T-helper 2 cell (primary cell): ENCODE measurements at places on chromosomes 4 and X.
A peak's percentile ranks its signal among the peaks of the same experiment; 100 is the strongest.

GRCh38 chrX:150364347-150365050, 1.4 kb downstream of the MAMLD1 start:
- peak; percentile 18 for DNase-seq

- DNase-seq = no peak
These were observed 30.6 kb upstream of the CTSO start for GRCh38 chr4:155984106-155984797.

- DNase-seq = no peak
These were observed 10.7 kb downstream of the TLR3 start for GRCh38 chr4:186079694-186080093.

DNA sequence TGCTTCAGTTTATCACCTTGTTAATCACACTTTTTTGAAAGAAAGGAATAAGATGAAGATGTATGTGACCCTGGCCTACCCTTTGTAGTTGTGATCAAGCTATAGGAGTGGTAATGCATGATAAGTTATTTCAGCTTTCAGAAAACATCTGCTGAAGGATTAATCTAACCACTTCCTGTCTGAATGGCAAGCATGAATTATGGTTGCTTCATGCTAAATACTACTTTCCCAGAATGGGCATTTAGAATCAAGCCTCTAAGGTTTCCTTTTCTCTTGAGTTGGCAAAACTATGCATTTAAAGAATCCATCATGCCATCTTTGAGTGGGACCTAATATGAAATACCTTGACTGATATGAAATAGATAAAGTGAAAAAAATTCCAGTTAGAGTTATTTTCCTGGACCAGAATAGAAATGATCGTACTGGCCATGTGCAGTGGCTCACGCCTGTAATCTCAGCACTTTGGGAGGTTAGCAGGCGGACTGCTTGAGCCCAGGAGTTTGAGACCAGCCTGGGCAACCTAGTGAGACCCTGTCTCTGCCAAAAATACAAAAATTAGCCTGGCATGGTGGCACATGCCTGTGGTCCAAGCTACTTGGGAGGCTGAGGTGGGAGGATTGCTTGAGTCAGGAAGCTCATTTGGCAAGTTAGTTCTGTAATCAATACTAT, 59.1 kb downstream of the ANXA3 start:
- DNase-seq = no peak

GRCh38 chrX:3728454-3728853, 15.0 kb upstream of the PRKX start:
- no peak for DNase-seq

DNA sequence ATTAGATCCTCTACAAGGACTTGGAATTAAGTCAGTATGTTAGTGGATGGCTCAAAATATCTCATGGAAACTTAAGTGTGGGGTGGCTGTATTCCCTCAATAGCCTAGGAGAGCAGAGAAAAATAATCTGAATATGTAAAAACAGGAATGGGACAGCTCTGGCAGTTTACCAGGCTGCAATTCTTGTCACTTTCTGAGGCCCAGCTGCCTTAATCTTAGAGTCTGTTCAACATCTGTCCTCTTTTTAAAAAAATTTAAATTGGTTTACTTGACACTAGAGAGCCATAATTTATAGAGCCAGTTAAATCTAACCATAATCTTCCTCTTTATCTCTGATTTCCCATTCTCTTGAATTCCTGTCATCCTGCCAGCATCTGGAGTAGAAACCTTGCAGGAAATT, 109.2 kb upstream of the CXCL13 start:
- DNase-seq = no peak

GRCh38 chrX:15989716-15990115, 133.6 kb upstream of the GRPR start:
- no peak for DNase-seq

DNA sequence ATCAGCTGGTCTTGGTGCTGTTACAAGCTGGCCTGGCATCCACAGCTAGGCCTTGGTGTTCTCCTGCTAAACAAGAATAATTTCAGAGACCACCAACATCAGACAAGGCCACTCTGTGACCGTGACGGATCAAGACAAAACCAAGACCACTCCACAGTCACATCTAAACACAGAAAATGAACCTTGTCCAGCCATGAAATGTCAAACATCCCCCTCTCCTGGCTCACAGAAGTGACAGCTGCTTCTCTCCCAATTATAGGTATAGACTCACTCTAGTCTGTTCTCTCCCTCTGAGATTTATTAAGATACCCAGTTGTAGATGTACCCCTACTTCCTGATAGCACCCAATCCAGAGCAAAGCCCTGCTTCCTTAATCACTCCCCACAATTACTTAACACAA, 40.4 kb downstream of the EFHC2 start:
- DNase-seq = no peak

GRCh38 chrX:19682712-19683331, 167.5 kb upstream of the MAP3K15 start:
- peak; percentile 85 for DNase-seq

DNA sequence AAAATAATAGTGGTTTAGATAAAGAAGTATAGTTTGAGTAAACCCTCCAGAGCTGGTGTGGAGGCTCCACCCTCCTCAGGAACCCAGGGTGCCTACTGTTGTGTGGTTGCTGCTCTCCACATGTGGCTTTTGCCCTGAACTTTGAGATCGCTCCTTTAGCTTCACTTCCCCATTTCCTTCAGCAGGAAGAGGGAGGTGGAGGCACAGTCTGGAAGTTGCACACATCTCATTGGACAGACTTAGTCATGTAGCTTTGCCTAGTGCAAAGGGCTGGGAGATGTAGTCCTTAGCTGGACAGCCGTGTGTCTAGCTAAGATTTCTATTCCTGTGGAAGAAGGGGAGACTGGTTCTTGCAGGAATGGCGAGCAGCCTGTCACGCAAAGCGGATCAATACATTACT, 37.9 kb downstream of the RGS12 start:
- DNase-seq = no peak

DNA sequence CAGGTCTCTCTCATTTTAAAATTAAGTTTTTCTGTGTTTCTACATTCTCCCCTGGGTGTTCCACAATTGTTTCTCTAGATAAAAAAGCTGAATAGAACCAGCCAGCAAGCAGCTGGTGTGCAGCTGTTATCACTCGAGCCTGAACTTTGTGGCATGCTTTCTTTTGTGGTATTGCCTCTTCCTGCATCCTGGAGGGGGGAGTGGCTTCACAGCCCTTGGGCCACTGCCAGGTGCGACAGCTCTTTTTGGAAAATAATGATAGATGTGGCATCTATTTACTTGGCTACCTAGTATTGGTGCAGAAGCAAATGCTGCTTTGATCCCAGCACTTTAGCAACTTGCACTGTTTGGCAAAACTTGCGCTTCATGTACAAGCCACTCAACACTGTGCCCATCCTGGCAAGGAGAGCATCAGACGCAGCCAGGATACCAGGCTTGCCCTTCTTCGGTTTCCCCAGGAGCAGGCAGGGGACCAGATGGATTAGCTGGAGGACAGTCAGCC, 69.4 kb downstream of the HMGB2 start:
- no peak for DNase-seq

DNA sequence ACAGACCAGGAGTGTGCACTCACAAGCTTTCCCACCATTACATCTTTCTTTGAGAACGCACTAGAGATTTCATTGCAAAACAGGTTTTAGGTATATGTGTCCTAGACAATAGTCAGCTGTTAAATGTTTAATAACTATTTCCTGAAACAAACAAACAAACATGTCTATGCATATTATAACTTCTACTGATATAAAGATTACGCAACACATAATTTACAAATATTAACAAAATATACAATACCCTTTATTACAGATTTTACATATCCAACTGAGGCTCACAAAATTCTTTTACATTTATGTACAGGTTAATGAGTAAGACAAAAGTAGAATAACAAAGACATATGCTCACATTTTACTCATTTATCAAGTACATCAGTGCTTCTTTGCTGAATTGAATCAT, 1554.0 kb upstream of the PCDH10 start:
- no peak for DNase-seq

DNA sequence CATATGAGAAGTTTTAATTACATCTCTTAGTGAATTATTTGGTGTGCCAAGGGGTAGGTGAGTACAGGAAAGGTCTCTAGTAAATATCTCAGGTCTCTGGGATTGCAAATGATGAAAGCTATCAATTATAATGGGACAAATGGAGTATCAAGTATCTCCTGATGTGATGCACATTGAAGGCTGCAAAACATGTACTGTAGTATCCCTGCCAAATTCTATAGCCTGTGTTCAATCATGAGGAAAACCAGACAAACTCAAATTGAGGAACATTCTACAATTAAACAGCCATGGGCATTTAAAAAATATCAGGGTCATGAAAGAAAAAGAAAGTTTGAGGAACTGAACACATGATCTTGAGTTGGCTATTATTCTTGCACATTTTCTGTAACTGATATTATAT, 665.4 kb upstream of the PABPC4L start:
- DNase-seq = no peak

- DNase-seq = no peak
These were observed 97.1 kb upstream of the ATOH1 start for GRCh38 chr4:93731456-93731855.

GRCh38 chrX:135931644-135932487, 38.4 kb downstream of the SAGE1 start:
- DNase-seq = no peak

GRCh38 chrX:53022381-53022780, 26.2 kb upstream of the GPR173 start:
- no peak for DNase-seq

DNA sequence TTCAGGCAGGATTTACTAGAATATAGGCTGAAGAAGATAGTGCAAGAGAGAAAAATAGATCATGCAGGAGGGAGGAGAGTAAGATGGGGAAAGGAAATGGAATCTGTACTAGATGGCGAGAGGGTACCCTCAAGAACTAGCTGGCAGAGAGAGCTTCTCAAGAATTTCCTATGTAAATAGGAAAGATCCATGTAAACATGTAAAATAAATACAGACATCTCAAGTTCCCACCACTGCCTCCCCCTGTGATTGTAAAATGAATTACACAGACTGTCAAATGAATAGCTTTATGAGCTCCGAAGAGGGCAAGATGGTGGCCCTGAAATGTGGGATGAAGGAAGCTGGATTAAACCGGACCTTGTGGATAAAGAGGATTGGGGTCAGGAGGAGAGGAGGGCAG, 178.0 kb downstream of the PALLD start:
- no peak for DNase-seq

GRCh38 chr4:906339-907102, 25.6 kb downstream of the GAK start:
- DNase-seq = no peak

- DNase-seq = no peak
These were observed 8.2 kb downstream of the PAPSS1 start for GRCh38 chr4:107711831-107712230.

DNA sequence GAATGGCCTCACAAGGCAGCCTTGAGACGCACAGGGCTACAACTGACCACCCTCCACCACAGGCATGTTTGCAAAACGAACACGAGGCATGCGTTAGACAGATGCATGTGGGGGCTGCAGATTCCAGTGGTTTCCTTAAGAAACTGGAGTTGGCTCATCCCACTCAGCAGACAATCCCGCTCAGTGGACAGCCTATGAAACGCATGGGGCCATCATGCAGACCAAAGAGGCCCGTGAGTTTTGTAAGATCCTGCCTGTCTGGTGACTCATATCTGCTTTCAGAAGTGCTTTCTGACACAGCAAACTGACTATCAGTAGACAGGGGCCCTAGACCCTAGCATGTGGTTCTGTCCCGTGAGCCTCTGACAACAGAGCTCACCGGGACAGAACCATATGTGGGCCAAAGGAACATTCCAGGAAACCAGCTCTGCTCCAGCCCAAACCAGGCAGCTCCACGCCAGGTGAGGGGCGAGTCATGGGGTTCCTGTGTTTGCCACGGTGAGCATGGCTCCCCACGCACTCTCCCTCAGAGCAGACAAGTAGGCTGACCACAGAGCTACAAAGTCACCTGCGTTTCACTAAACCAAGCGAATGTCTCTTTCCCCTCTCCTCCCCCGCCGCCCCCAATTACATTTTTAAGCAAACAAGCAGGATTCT, 74.4 kb downstream of the MTMR1 start:
- DNase-seq = no peak

DNA sequence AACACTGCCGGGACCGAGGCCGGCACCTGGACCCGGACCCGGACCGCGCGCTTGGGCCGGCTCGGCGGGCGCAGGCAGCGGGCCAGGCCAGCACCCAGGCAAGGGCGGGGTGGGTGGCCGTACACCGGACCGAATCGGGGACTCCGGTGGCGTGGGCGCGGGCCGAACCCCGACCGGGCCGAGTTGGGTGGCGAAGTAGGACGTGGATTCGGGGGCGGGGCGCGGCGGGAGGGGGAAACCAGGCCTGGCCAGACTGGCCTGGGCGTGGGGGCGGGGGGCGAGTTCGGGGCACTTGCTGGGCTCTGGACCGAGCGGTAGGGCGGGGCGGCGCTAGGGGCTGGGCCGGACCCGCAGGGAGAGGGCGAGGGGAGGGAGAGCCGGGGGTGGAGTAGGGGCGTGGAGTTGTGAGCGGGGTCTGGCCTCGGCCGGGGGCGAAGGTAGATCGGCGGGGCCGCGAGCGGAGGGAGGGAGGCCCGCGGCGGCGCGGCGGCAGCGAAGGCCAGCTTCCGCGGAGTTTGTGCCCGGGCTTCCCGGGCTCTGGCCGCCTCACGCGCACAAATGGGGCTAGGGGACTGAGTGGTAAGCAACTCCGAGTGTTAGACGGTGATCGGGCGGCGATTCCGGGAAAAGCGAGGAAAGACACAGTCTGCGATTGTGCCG, 1.8 kb upstream of the BCORL1 start:
- no peak for DNase-seq

DNA sequence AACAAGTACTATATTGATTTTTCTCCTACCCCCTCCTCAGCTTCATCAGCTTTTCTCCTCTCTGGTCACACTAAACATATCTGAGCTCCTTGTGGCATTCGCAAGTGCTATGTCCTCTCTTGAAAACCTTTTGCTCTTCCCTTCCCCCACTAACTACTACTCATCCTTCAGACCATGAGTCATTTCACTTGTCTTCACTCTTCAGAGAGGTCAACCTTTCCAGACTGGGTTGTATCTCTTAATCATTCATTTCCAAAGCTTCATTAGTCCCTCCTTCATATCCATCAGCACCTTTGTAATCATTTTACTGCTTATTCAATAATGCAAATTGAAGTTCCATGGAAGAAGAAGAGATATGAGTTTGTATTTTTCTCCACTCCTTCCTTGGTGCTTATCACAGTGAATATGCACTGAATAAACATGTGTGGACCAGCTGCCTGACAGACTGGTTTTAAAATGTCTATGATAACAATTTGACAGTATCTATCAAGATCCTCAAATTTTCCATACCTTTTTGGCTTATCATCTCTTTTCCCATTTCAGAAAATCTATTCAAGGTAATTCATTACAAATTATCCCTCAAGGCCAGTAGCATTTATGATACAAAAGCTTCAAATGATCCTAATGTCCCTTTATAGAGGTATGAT, 28.4 kb downstream of the DDX60L start:
- DNase-seq = no peak
